ENCODE measurements at places on chromosomes 1 and 21. TPM values are rescaled to one million over a fixed set of nuclear protein-coding genes. Genes with fewer than 3 reads are reported as not detected.

The CCDC181 gene
- total RNA-seq = not detected

The CFHR1 gene
- 1,157 TPM for total RNA-seq

The RGSL1 gene
- total RNA-seq = not detected

GRCh38 chr21:16279731-16280581 lies 550.2 kb downstream of the USP25 start:
- peak; percentile 18 for DNase-seq

The KCNE1 gene
- 2.0 TPM for total RNA-seq

GRCh38 chr21:15839601-15840000 lies 109.8 kb downstream of the USP25 start:
- no peak for DNase-seq

The ZNF436 gene
- 3.1 TPM for total RNA-seq

- DNase-seq = no peak
Measured at GRCh38 chr1:159929155-159930051, 4.1 kb upstream of the TAGLN2 start.

DNA sequence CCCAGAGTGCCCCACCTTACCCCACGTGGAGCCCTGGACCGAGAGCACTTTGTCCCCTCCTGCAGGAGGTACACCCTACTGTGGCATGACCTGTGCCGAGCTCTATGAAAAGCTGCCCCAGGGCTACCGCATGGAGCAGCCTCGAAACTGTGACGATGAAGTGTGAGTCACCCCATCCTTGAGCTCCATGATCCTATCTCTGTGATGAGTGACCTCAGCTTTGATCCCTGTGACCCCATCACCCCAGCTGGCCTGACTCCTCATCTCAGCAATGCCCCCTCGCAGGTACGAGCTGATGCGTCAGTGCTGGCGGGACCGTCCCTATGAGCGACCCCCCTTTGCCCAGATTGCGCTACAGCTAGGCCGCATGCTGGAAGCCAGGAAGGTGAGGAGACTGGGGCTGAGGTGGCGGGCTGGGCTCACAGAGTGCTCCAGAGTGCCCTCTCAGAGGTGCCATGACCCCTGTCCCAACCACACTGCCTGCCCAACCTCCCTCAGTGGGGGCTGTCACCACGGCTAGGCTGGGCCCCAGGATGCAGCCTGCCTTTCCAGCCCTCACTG lies 16.2 kb upstream of the MPL start:
- DNase-seq = no peak

GRCh38 chr1:7069931-7070330 lies 284.7 kb downstream of the CAMTA1 start:
- DNase-seq = no peak

DNA sequence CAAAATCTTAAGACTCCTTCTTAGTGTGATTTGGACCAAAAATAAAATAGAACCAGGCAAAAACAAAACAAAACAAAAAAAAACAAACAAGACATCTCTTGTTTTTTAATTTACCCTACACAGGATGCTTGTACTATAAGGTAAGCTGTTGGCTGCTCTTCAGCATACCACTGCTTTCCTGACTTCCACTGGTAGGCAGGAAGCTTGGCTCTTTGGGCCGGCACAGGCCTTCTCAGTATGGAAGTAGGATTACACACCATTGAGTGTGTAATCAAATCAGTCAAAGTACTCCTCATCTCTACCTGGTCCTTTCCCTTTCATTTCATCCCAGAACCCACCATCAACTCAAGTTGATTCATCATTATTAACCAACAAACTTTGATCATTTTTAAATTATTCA lies 61.9 kb upstream of the RGS1 start:
- no peak for DNase-seq

The TNFRSF8 gene
- total RNA-seq = 0.29 TPM

GRCh38 chr1:157226739-157227138 lies 88.5 kb upstream of the ETV3 start:
- no peak for DNase-seq

DNA sequence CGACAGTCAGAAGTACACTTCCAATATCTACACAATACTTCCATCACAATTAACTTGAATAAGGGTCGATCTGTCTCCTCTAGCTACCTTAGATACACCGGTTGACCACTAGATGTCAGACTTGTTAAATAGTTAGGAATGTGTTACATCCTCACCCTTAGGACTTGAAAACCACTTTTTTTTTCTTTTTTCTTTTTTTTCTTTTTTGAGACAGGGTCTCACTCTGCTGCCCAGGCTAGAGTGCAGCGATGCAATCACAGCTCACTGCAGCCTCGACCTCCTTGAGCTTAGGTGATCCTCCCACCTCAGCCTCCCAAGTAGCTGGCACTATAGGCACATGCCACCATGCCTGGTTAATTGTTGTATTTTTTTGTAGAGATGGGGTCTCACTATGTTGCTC lies 120.4 kb upstream of the GREM2 start:
- DNase-seq = no peak

The OLFML3 gene
- total RNA-seq = 13.8 TPM

The NKAIN1 gene
- total RNA-seq = not detected

The LPGAT1 gene
- total RNA-seq = 64.0 TPM

- no peak for DNase-seq
Measured at GRCh38 chr21:25342816-25343215, 264.5 kb downstream of the MRPL39 start.

DNA sequence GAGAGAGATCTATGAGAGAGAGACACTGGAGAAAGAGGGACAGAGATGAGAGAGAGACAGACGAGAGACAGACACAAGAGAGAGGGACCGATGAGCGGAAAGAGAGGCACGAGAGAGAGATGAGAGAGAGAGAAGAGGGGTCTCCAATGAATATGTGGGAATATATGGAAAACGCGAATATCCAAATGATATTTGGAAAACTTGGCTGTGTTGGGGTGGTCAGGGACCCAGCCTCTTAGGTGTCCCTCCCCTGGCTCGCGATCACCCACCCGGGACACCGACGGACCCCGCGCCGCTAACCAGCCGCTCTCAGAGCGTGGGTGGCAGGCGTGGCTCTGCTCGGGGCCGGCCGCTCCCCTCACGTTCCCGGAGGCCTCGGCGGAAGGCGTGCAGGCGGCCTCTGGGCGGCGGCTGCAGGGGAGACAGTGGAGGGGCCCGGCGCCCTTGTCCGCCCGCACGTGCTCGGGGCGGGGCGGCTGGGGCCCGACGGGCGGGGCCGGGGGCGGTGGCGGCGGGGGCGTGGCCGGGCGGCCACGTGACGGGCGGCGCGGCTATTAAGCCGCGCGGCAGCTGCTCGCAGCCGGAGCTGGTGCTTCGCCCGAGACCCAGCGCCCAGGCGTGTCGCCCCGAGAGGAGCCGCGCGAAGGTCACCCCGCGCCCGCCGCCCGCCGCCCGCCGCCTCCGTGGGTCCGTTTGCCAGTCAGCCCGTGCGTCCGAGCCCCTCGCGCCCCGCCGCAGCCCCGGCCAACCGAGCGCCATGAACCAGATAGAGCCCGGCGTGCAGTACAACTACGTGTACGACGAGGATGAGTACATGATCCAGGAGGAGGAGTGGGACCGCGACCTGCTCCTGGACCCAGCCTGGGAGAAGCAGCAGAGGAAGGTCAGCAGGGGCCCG lies at the start of gene ACTN2:
TSS of gene ACTN2 (plus strand) at position 583 of the 898 bp plus-strand sequence. CDS start at position 758, 175 bp downstream.
- peak; percentile 28 for DNase-seq

DNA sequence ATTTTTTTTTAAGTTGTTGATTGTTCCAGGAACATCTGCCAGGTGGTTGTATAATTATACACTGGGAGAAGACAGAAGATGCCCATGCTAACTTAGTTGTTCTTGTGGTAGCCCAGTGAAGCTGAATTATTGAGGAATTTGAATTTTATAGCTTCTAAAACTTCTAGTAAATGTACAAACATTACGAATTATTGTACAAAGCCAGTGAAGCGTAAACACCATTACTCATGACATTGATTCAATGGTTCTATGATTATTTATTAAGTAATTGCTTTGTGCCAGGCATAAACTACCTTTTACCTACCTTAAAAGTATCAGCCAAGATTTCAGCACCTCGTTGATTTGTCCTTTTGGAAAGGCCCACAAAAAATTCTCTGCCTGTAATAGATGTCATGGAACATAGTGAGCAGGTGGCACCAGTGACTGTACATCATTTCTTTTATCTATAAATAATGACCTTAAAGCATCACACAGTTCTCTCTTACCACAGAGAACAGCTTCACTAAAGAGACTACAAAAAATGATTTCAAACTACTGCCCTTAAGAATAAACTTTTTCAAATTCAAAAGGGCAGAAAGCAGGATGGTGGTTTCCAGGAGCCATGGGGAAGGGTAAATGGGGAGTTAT lies 74.9 kb upstream of the BCL10 start:
- no peak for DNase-seq

The MYOCOS gene
- total RNA-seq = not detected

The ZNF648 gene
- total RNA-seq = 0.51 TPM

DNA sequence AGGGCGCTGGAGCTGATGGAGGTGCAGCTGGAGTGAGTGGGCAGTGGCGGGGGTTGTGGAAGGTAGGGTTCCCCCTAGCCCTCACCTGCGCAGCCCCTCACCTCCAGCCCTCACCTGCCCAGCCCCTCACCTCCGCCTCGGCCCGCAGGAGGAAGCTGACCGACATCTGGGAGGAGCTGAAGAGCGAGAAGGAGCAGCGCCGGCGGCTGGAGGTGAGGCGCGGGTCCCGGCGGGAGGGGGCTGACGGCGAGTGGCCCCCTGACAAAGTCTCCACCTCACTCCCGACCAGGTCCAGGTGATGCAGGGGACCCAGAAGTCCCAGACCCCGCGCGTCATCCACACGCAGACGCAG lies 2.7 kb downstream of the EVA1B start:
- no peak for DNase-seq

DNA sequence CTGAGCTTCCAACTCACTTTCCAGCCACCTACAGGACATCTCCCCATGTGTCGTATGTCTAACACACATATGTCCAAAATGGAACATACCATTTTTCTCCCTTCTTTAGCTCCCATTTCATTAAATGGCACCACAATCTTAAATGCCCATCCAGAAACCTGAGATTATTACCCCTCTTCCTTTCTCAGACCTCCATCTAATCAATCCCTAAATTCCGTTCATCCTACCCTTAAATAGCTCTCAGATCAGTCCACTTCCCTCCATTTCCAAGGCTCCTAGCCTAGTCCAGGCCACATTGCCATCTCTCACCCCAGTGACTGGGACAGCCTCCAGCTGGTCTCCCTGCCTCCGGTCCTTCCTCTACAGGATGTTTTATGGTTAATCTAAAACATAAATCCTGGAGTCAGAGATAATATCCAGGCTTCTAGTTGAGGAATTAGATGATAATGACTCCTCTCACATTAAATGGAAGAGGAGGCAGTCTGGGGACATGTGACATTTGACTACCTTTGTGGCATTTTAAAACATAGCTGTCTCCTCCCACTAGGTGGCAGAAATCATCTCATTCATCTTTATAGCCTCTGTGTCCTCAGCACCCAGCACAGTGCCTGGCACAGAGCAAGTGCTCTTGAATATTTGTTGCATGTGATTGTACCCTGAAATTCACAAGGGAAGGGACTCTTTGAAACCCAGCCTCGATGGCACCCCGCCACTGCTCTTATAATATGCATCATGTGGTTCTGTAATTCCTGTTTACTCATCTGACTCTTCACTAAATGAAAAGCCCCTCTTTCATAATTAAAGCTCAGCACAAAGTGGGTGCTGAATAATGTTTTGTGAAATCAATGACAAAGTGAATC lies 102.3 kb downstream of the TMEM53 start:
- DNase-seq = no peak

DNA sequence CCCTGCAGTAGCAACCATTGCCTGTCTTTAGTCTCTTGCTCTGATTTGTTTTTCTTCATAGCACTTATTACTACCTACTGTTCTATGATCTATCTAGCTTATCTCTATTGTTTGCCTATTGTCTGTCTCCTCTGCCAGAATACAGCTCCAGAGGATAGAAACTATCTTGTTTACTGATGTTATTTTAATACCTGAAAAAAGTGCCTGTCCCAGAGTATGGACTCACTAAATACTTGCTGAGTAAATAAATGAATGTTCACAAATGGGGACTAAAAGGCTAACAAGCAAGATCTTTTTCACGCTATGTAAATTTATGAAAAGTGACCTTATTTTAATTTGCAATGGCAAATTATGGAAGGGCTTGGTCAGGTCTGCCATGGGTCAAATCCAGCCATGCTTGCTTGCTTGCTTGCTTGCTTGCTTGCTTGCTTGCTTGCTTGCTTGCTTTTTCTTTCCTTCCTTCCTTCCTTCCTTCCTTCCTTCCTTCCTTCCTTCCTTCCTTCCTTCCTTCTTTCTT lies 145.3 kb downstream of the TGFB2 start:
- no peak for DNase-seq

GRCh38 chr1:227764019-227764391 lies 28.8 kb downstream of the SNAP47 start:
- DNase-seq = no peak

Measured in right lobe of liver (tissue), 6 donors.